ENCODE measurements at places on chromosomes 2 and 18. TPM values are rescaled to one million over a fixed set of nuclear protein-coding genes. Genes with fewer than 3 reads are reported as not detected.

The APOB gene
- 1,300 TPM for total RNA-seq

The SDC1 gene
- total RNA-seq = 213 TPM

The TUBB8B gene
- not detected for total RNA-seq

The HES6 gene
- total RNA-seq = 54.0 TPM

The RND3 gene
- 80.6 TPM for total RNA-seq

The C2orf49 gene
- 83.3 TPM for total RNA-seq

The PSD4 gene
- total RNA-seq = 125 TPM

The LONRF2 gene
- total RNA-seq = 3.1 TPM

The CROCC2 gene
- not detected for total RNA-seq

The KCNG2 gene
- not detected for total RNA-seq

The TMEM37 gene
- total RNA-seq = 242 TPM
